Activated T-helper 1 cell treated with anti-CD3 and anti-CD28 coated beads, Interleukin-12 subunit alpha, Interleukin-12 subunit beta, Interleukin-2, Interleukin-4 antibody, amounts not matched to agents 30 ng/mL and 10 ng/mL and 1 ng/mL, durations not matched to agents 14 hours and 24 hours and 36 hours (primary cell): ENCODE measurements at places on chromosomes 1 and 21. TPM values are rescaled to one million over a fixed set of nuclear protein-coding genes. Genes with fewer than 3 reads are reported as not detected.

DNA sequence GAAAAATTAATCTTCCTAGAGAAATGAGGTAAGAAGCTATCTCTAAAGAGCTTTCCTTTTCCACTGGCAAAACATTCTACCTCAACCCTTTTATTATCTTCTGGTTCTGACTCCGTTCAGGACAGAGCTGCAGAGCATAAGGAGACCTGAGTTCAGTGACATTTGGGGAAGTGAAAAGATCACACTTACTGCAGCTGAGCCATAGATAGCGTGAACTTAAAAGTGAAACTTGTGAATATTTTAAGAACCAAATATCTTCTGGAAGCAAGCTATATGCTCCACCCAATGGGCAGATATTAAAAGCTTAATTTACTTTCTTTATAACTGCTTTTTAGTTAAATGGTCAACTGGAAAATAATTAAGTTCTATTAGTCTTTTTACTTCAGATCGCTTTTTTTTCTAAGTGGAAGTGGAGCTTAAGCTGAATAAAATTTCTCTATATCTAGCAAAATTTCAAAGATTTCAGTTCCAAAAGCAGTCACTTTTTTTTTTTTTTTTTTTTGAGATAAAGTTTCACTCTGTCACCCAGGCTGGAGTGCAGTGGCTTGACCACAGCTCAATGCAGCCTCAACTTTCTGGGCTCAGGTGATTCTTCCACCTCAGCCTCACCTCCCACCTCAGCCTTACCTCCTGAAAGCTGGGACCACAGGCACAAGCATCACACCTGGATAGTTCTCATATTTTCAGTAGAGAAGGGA is 11.9 kb downstream of the PTPN22 start:
- no peak for DNase-seq

DNA sequence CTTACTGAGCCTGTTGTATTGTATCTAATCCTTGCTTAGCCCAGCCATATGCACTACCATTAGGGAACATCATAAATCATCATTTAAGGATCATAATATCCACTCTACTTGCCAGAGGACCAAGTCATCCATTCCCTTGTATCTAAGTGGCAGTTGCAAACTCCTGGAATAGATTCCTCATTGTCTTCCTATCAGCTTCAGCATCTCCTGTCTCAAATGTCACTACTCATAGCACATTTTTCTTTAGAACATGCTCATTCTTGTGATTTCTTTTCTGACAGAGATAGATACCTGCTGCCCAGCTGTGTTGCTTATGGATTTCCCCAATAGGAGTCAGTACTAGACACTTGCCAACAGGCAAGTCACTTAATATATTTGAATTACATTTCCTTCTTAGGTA is 84.3 kb downstream of the OLFML3 start:
- no peak for DNase-seq

- no peak for DNase-seq
Measured at GRCh38 chr1:34768856-34769255, 9.3 kb downstream of the GJB4 start.

DNA sequence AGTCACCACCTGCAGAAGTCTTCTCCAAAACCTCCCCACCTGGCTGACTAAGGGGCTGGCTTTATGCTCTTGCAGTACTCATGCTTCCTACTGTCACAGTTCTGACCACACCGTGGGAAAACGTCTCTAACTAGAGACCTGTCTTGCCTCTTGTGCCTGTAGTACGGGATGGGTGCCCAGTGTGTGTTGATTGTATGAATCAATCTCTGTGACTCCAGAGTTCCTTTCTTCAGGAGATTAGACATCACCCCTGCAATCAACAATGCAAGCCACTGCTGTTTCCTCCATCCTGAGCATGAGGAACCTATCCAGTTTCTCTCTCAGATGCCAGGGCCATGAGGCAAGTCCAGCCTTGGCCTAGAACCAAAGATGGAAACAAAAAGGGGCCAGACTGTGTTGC is 64.1 kb downstream of the LRRN2 start:
- DNase-seq: no peak

- no peak for DNase-seq
Measured at GRCh38 chr1:10652626-10653025, 143.8 kb downstream of the CASZ1 start.

- DNase-seq: no peak
Measured at GRCh38 chr1:109134423-109134822, 20.5 kb downstream of the ELAPOR1 start.

- DNase-seq: no peak
Measured at GRCh38 chr1:108016451-108016920, 51.5 kb upstream of the VAV3 start.

DNA sequence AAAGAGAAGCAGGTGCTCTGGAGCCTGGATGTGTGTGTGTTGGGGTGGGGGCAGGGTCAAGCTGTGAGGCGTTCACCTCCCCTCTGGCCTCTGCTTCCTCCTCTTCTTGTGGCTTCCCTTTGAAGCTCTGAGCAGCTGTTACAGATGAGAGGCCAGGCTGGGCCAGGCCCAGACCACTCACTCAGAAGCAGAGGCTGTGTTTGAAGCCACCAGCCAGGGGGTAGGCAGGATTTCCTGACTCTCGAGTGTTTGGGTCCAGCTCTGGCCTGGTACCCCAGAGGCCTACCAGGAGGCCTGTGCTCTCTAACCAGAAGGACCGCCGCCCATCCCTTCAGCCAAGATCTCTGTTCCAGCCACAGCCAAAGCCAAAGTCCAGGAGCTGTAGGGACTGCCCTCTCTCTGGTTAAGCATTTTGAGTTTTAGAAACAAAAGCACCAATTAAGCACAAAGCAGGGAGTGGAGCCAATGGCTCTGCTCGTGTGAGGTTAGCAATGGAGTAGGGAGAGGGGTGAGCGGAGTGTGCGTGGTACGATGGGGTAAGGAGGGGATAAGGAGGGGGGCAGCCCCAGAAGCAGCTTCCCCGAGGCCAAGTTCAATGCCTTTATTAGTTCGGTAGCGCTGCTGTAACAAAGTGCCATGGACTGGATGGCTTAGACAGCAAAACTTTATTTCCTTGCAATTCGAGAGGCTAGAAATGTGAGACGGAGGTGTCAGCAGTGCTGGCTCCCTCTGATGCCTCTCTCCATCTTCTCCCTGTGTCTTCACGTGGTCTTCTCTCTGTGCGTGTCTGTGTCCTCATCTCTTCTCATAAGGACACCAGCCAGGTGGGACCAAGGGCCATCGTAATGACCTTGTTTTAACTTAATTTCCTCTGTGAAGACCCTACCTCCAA is 20.5 kb downstream of the RCSD1 start:
- DNase-seq: no peak

GRCh38 chr21:45022736-45023135 is 51.6 kb upstream of the ADARB1 start:
- DNase-seq: no peak

DNA sequence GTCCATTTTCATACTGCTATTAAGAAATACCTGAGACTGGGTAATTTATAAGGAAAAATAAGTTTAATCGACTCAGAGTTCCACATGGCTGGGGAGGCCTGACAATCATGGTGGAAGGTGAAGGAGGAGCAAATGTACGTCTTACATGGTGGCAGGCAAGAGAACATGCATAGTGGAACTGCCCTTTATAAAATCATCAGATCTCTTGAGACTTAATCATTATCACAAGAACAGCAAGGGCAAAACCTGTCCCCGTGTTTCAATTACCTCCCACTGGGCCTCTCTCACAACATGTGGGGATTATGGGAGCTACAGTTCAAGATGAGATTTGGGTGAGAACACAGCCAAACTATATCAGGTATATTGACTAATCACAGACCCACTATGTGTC is 370.2 kb upstream of the USP24 start:
- DNase-seq: no peak

DNA sequence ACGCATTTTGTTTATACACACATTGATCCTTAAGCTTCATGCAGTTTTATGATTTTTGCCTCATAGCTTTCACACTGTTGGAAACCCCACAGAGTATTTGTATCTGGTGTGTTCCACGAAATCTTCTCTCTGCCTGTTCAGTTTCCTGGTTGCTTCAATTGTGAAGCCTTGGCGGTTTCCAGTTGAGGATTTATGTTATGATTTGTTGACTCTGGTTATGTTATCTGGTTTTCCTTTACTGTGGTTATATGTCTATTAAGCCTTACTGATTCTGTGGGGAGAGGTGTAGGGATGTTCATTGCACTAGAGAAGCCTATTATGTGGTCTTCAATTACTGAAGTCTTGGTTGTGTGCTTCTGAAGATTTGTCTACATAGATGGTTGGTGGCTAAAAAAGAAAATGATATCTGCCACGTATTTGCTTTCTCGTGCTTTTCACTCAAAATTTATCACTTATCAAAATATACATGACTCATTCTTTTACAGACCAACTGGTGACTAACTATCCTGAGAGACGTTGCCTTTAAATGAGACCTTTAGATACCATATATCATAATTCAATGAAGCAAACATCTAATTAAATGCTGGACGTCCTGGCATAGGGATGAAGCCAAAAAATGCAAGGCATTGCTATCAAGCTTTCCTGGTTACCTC is 488.0 kb upstream of the B3GALT2 start:
- no peak for DNase-seq

- DNase-seq: no peak
Measured at GRCh38 chr1:206926286-206926685, 4.5 kb upstream of the FCMR start.

DNA sequence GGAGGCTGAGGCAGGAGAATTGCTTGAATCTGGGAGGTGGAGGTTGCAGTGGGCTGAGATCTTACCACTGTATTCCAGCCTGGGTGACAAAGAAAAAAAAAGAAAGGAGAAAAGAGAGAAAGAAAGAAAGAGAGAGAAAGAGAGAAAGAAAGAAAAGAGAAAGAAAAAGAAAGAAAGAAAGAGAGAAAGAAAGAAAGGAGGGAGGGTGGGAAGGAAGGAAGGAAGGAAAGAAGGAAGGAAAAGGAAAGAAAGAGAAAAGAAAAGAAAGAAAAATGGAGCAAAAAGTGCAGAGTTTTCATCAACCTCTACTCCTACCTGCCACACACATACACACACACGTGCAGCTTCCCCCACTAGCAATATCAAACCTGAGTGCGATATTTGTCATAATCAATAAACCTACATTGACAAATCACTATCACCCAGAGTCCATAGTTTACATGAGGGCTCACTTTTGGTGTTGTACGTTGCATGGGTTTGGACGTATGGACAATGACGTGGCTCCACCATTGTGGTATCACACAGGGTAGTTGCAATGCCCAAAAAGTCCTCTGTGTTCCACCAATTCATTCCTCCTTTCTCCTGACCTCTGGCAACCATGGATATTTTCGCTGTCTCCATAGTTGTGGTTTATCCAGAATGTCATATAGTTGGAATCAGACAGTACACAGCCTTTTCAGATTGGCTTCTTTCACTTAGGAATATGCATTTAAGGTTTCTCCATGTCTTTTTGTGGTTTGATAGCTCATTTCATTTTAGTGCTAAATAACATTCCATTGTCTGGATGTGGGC is 36.5 kb downstream of the EVA1C start:
- DNase-seq: no peak

GRCh38 chr1:70061231-70061630 is 144.1 kb downstream of the LRRC40 start:
- no peak for DNase-seq

GRCh38 chr1:212671342-212672031 is 28.2 kb downstream of the BATF3 start:
- no peak for DNase-seq

DNA sequence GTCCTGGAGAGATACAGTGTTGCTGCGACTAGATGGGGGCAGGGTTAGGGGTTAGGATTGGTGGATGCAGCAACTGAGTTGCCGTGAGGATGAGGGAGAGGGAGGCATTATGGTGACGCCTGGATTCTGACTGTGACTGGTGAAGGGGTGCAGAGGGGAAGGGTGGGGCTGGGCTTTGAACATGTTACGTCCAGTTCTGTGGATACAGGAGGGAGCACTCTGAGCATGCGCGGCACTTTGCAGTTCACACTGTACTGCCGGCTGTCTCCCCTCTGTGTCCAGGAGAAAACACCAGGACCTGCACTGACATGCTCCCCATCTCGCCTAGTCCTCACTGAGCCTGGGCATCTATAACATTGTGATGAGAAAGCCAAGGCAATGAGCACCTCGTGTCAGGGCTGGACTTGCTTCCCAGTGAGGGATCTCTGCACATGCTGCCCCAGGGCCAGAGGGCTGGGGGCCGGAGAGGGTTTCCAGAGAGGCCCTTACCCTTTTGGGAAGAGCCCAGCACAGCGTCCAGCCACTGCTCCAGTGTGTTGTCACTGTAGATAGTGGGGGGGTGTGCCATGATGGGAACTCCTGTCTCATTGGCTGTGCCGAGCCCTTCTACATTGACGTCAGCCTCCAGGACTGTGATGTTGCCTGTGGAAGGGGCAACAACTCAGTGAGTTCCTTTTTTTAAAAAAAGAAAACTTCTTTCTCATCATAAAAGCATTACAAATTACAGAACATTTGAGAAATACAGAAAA is 7.6 kb downstream of the FAM151A start:
- DNase-seq: no peak

- DNase-seq: no peak
Measured at GRCh38 chr1:27545876-27546275, 55.9 kb upstream of the WASF2 start.

DNA sequence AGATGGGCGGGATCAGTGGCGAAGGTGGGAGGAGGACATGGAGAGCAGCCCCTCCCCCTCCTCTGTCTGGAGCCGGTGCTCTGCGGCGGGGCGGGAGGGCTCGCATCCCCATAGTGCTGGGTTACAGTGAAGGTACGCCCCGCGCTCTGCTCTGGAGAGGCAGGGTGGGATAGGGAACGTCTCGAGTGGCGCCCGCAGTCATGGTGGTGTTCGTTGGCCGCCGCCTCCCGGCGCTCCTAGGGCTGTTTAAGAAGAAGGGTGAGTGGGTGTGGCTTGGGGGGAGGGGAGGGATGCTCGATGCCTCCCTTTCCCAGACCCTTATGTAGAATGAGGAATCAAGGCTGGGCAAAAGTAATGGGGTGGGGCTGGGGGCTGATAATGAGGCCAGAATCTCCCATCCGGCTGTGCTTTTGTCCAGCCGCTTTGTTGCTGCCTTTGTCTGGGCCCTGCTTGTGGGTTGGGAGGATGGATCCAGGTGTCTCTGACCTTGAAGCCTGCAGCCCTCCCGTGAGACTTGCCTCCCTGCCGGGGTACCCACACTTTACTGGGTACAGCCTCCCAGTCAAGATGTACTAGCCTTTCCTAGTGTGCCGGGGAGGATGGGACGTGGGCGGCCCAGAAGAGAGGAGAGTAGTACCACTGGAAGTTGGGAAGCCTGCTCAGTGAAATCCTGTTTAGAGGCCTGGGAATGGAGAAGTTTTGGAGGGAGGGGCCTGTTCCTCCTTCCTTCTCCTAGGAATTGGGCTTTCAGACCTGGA is 51.4 kb downstream of the YARS1 start:
- no peak for DNase-seq

DNA sequence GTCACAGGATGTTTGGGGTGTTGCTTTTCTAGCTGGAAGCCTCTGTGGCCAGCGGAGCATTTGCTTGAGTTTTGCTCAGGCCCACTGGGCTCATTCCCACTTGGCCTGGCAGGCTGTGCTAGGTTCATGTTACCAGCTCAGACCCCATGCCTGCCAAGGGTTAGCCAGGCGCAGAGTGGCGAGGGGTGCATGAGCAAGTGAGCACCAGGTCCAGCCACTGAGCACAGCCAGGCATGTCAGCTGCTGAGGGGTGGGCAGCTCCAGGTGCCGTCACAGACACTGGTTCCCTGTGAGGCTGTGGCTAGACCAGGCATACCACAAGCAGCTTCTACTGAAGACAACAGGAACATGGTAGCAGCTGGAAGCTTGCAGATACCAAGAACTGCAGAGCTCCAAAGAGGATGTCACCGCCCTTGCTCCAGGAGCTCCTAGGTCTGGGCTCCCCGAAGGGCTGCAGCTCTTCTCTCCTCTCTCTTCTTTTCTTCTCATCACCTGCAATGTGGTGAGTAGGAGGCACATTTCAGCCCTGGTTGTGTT is 52.0 kb upstream of the CYYR1 start:
- DNase-seq: no peak

ZBTB8B gene
- total RNA-seq: not detected in 2 replicates

ADORA1 gene
- total RNA-seq: not detected in 2 replicates

C1orf167 gene
- not detected in 2 replicates for total RNA-seq

DVL1 gene
- total RNA-seq: 66.5 and 72.2 TPM in 2 replicates
